A549 treated with RU486 at 1 μM for 4 hours (cell line): ENCODE measurements at places on chromosomes 3 and 15. TPM values are rescaled to one million over a fixed set of nuclear protein-coding genes. Genes with fewer than 3 reads are reported as not detected.

TFDP2 gene
- total RNA-seq, result 16.1 to 22.0 TPM (median 17.5 TPM) in 5 replicates

DCLK3 gene
- not detected in 5 replicates for total RNA-seq

FAM81A gene
- 12.7 to 15.3 TPM (median 13.4 TPM) in 5 replicates for total RNA-seq

WDR72 gene
- total RNA-seq, result 3.2 to 7.5 TPM (median 6.7 TPM) in 5 replicates

RNU6-1 gene
- not detected in 5 replicates for total RNA-seq

TTLL13 gene
- total RNA-seq, result 0.27 to 0.61 TPM (median 0.39 TPM) in 4 of 5 replicates, not detected in the other

ACTRT3 gene
- total RNA-seq, result 2.5 to 3.2 TPM (median 2.8 TPM) in 5 replicates

CCR3 gene
- not detected in 5 replicates for total RNA-seq

ADAMTS17 gene
- total RNA-seq, result 0.03 to 0.09 TPM (median 0.07 TPM) in 3 of 5 replicates, not detected in the others

PYGO1 gene
- total RNA-seq, result 5.1 to 7.8 TPM (median 7.4 TPM) in 5 replicates

CPB1 gene
- total RNA-seq, result not detected in 5 replicates

STAC gene
- total RNA-seq, result 1.8 to 2.9 TPM (median 2.5 TPM) in 5 replicates

TMIE gene
- 0.13 to 0.24 TPM (median 0.18 TPM) in 4 of 5 replicates, not detected in the other for total RNA-seq

PFN2 gene
- total RNA-seq, result 134 to 185 TPM (median 168 TPM) in 5 replicates

UACA gene
- total RNA-seq, result 46.5 to 59.4 TPM (median 49.1 TPM) in 5 replicates

CMTM8 gene
- 6.4 to 11.0 TPM (median 10.8 TPM) in 5 replicates for total RNA-seq

ADGRG7 gene
- total RNA-seq, result not detected in 5 replicates
